ENCODE measurements at places on chromosomes 4 and X.

DNA sequence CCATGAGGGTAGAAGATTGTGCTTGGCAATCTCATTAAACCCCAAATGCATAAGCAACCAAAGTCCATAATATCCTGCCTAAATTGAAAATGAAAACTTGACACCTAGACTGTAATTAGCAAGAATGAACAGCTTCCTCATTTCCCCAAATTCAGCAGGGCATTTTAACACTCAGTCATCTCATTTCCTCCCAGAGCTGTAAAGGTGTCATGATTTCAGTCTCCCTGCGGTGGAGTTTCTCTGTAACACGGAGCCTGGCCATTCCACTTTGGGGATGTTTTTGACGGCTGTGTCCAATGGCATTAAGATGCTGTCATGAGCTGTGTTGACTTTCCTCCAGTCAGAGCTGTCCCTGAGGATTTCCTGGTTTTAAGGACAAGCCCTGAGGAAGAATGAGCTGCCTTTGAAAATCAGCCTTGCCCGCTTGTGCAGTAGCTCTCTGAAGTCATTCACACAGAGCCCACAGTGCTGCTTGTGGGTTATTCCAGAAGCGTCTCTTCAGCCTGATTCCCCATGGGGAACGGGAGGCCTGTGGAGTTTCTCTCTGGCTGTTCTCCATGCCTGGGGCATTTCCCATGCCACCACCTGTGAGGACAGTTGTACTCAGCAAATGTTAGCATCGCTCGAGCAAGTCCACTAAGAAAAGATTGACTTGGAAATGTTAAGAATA lies 187.0 kb downstream of the MID1 start:
- DNase-seq = no peak

DNA sequence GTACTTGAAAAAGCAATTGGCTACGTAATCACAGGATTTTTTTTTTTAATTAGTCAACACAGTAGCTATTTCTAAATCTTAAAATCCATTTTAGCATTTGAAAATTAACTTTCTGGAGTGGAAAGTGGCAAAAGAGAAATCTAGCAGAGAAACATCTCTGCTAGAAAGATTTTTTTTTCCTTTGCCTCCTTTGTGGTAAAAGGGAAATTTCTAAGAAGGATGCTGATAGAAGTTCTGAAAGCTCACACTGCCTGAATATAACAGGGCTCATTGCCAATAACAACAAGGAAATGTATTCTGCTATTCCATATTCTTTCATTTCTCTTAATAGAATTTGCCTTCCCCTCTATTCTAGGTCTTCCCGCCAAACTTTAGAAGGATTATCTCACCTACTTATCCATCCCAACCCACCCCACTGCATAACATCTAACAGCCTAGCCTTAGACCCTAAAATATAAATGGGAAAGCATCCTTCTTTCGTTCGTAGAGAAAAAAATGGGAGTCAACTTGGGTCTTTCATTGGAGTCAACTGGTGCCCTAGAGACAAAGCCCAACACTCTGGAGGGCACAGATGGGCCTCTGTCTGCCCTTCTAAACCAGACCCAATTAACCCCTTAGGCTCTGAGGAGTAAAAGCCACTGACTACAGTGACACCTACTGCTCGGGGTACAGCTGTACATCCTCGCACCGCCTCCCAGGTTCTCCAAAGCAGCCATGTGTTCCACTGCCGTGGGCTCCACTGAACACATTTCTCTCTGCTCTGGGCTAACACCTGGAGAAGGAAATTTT lies 103.9 kb downstream of the MAML3 start:
- DNase-seq = peak; percentile 49

- DNase-seq = no peak
Observed at GRCh38 chr4:154485127-154485773, 6.3 kb downstream of the DCHS2 start.

DNA sequence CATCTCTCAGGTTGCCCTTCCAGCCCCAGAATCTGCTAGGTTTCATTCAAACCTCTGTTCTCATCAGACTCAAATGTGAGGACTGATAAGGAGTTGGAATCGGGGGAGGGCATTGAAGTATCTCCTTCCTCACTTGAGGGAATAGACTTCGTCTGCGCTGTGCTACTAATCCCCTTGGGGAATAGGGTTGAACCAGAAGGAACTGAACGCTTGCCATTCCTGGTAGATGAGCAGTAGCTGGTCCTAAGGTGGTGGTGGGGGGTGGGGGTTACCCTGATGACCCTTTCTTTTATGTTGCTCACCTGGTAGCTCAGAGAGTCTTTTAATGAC lies 692 bp upstream of the SLC9A7 start:
- no peak for DNase-seq

- no peak for DNase-seq
Observed at GRCh38 chrX:39758791-39759525, 338.8 kb downstream of the BCOR start.

GRCh38 chrX:28016823-28017222 lies 35.6 kb upstream of the DCAF8L1 start:
- DNase-seq = no peak

GRCh38 chr4:99847362-99847976 lies 30.8 kb downstream of the DAPP1 start:
- DNase-seq = no peak

DNA sequence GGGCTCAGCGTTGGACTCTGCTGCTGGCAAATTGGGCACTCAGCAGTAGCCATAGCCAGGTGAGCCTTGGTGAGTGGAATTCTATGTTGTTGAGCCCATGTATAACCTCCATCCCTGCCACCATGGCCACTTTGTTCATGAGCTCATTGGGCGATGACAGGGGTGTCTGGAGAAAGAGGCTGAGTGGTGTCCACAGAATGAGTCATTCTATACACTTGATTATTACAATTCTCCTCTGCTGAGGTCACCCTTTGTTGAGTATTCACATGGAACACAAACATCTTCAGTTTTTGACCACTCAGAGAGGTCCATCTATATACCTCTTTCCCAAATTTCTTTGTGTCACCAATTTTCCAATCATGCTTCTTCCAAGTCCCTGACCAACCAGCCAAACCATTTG lies 1341.7 kb downstream of the PCDH7 start:
- DNase-seq = no peak

GRCh38 chr4:3699678-3700077 lies 66.5 kb upstream of the ADRA2C start:
- no peak for DNase-seq

GRCh38 chr4:131613824-131614216 lies 1535.3 kb upstream of the PCDH10 start:
- no peak for DNase-seq

- no peak for DNase-seq
Observed at GRCh38 chr4:100869276-100869675, 351.5 kb upstream of the EMCN start.

DNA sequence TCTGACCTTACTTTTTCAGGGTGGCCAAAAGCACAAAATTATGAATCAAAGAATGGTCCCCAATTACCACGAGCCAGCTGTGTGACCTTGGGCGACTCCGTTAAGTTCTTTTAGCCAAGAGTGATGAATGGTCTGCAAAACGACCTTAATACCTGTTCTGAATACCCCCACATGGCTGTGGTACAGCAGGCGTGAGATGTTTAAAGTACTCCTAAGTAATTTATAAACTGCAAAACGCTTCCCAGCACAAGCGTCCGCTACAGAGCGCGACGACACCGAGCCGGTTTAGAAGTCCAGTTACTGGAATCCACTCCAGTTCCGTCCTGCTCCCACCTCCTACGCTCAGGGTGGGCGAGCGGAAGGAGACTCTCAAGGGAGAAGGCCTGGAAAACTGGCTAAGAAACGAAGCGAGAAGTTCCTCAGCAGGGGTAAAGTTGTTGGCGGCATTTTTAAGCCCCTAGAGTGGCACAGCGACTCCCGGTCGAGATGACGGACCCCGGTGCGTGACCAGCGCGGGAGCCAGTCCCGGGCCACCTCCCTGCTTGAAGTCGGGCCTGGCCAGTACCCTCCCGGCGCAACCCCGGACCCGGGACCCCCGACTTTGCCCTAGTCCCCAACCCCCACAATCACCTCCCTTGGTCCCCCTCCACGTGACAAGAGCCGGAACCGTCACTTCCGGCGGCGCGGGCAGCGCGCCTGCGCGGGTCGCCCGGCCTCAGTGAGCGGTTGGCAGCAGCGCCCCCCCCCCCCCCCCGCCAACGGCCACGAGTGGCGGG lies 659 bp upstream of the BMP2K start:
- DNase-seq = peak; percentile 95

DNA sequence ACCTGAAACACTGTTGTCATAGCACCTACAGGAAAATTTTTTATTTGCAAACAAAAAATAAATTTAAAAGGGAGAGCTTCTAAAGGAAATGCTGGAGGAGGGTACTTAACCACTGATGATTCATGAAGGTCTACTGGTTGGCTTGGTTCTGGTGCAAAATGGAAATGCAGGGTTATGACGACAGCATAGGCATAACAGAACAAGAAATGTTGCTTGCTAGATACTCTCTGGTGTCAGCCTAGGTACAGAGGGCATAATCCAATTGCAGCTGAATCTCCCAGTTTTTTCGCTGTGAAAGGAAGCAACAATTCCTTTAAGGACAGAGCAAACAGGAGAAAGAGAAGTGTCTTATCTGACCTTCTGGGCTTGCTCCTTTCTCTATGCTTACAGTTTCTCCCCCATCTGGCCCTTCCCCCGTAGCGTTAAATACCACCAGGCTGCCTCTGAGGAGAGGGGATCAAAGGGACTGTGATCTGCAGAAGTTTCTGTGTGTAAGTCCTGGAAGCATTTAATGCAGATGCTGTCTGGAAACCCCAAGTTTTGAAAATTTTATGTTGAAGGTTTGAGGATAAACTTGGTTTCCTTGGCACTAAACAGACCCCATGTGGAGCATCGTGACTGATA lies 23.7 kb upstream of the CASK start:
- no peak for DNase-seq

DNA sequence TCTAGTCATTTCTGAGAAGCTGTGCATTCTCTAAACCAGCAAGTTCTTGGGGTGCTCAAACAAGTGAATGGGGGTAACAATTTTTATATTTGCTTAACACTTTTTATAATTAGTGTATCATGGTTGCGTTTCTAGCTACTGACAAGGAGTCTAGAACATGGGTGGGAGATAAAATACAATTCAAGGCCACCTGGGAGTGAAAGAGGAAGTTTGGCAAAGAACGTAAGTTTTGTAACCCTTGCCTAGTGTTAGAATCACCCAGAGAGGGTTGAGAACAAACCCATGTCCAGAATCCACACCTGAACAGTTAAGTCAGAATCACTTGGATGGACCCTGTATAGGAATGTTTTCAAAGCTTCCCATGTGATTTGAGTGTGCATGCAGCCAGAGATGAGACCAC lies 92.7 kb downstream of the AFF2 start:
- no peak for DNase-seq

GRCh38 chr4:5554376-5554775 lies 154.0 kb downstream of the EVC2 start:
- DNase-seq = no peak

GRCh38 chr4:89752932-89753598 lies 83.9 kb downstream of the SNCA start:
- DNase-seq = peak; percentile 89

- no peak for DNase-seq
Observed at GRCh38 chr4:10441512-10441911, 15.7 kb downstream of the ZNF518B start.

- DNase-seq = peak; percentile 12
Observed at GRCh38 chr4:142535009-142535408, 311.1 kb downstream of the INPP4B start.

- peak; percentile 59 for DNase-seq
Observed at GRCh38 chr4:73341454-73341853, 62.6 kb upstream of the ALB start.

DNA sequence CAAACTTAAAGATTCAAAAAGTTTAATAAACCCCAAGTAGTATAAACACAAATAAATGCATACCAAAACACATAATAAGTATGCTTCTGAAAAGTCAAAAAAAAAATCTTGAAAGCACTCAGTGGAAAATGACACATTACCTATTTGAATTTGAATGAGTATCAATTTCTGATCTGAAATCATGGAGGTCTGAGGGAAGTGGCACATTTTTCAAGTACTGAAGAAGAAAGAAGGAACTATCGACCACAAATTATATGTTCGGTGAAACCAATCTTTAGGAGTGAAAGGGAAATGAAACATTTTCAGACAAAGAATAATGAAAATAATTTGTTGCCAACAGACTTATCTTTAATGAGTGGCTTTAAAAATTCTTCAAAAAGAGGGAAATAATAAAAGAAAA lies 12.1 kb upstream of the F9 start:
- no peak for DNase-seq

GRCh38 chr4:22721204-22721603 lies 28.5 kb downstream of the GBA3 start:
- DNase-seq = no peak

- DNase-seq = no peak
Observed at GRCh38 chr4:38146383-38146782, 186.2 kb downstream of the PTTG2 start.

- peak; percentile 40 for DNase-seq
Observed at GRCh38 chr4:75989846-75990528, 758 bp downstream of the SDAD1 start.

GRCh38 chrX:22203186-22203585 lies 69.5 kb upstream of the CBLL2 start:
- DNase-seq = no peak

DNA sequence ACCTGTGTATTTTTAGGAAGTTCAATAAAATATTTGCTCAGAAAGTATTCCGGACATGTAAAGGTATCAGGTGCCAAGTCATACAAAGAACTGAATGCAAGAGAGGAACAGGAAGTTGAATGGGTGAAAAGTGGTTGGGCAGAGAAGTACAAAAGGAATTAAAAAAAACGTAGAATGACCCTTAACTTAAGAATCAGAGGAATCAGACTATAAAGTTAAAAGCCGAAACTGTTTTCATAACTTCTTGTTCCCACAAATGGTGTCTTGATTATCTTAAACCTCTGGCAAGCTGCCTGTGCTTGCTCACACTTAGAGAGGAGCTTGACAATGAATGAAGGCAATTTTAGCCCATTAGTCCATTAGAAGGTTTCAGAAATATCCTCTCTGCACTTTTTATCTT lies 81.6 kb upstream of the HHIP start:
- peak; percentile 38 for DNase-seq

DNA sequence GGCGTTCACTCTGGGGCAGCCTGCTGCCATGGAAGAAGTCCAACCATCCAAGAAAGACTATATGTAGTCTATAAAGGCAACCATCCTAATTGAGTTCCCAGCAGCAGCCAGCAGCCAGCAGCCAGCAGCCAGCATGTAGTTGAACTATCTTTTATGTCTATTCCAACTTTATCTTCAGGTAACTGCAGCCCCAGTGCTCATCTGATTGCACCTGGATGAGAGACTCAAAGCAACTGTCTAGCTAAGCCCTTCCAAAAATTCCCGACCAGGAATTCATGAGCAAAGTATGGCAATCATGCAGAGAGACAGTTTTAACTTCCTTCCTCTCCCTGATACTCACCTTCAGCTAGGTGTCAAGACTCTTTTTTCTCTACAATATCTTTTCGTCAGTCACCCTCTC lies 216.8 kb downstream of the ANTXR2 start:
- DNase-seq = no peak

- no peak for DNase-seq
Observed at GRCh38 chr4:34170946-34171345, 2073.4 kb downstream of the ARAP2 start.

GRCh38 chr4:4260185-4260751 lies 12.2 kb upstream of the TMEM128 start:
- DNase-seq = peak; percentile 52

Measured in astrocyte of the hippocampus (primary cell).